ENCODE measurements at places on chromosomes 2 and 18.

GRCh38 chr2:10413991-10414451, 34.1 kb downstream of the ODC1 start:
- DNase-seq, result no peak

DNA sequence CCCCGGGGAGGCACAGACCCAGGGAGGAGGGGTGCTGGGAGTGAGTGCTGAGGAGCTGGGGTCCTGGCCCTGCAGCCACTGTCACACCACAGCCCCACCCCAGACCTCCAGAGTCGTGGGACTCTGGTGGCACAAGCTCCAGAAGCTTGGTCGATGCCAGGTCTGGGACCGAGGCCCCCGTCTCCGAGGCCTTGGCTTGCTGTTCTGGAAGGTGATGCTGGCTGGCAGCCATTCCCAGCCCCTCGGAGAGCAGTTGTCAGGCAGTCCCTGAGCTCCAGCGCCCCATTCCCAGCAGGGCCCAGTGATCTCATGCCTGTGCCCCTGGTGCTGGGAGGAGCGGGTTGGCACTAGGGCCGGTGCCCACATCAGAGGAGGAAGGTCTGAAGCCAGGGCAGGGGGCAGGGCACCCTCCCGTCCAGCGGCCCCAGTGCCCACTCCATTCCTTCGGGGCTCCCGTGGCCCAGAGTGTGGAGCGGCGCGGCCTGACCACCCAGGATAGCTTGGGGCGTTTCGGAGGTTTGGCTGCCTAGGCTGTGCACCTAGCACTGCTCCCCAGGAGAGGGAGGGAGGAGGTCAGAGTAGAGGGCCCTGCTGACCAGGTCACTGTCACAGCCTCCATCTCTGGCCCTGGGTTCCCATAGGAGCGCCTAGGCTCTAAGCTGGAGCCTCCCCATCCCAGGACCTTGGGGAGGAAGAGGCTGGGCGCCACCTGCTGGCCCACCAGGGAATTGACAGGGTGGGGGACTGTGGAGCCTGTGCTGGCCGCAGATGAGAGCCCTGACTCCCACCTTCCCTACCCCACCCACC, 16.8 kb upstream of the ALPI start:
- no peak for DNase-seq

DNA sequence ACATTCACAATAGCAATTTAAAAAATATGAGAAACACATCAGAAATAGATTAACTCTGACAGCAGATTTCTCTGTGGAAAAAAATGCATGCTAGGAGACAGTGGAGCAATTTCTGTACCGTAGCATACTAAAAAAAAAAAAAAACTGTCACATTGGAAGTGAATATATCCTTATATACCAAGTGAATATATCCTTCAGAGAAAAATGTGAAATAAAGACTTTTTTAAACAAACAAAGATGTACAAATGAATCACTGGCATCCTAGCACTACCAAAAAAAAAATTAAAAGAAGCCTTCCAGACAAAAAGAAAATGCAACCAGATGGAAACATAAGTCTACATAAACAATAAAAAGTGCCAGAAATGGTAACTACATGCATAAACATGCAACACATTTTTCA, 169.4 kb downstream of the NBAS start:
- no peak for DNase-seq

GRCh38 chr2:132033365-132033764, 128.4 kb downstream of the ANKRD30BL start:
- DNase-seq, result no peak

DNA sequence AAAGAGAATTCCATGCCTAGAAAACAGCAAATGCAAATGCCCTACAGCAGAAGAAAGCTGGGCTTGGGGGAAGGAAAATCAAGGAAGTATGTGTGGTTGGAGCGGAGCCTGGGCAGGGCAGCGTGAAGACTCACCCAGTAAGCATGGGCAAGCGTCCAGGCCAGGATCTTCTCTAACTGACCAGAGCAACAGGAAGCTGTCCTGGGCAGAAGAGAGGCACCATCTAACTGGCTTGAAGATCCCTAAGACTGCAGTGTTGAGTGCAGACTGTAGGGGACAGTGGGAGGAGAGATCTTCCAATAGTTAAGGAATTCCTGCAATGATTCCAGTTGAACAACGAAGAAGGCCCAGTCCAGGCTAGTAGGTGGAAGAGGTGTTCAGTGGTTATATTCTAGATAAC, 57.9 kb downstream of the NXPH2 start:
- DNase-seq, result no peak

DNA sequence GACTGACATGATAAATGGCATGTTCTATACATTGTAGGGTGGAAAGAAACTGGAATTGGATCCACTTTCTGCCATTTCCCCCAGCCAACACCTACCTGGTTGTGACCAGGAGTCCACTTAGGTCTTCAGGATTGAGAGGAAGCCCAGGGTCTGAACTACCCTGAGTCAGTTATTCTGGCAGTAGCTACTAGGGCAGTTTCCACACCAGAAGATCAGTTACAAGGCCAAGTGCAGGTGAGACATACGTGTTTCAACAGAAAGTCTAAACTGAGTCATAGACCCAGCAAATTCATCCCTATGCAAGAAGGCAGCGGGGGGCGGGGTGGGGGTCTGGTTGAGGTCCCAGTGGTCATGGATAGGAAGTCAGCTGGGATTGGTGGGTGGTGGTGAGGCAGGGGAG, 21.9 kb downstream of the ANTXR1 start:
- DNase-seq, result no peak

DNA sequence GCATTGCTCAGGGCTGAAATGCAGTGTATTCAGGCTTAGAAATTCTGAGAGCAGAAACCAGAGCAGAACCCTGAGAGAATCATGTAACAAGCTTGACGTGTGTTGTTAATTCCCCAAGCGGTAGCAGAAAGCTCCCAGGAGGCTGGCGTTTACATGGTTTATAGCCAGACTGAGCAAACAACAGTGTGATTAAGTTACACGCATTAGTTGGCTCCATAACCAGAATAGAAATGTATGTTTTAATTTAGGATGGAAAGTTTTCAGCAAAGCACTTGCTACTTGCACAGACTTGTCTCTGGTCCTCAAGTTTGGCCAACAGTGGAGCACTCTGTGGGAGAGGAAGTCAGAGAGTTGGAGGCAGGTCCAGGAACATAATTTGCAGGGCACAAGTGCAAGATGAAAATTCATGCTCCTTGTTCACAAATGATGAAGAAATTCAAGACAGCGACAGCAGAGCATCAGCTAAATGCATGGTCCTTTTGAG, 69.3 kb downstream of the MAPK4 start:
- DNase-seq, result no peak

DNA sequence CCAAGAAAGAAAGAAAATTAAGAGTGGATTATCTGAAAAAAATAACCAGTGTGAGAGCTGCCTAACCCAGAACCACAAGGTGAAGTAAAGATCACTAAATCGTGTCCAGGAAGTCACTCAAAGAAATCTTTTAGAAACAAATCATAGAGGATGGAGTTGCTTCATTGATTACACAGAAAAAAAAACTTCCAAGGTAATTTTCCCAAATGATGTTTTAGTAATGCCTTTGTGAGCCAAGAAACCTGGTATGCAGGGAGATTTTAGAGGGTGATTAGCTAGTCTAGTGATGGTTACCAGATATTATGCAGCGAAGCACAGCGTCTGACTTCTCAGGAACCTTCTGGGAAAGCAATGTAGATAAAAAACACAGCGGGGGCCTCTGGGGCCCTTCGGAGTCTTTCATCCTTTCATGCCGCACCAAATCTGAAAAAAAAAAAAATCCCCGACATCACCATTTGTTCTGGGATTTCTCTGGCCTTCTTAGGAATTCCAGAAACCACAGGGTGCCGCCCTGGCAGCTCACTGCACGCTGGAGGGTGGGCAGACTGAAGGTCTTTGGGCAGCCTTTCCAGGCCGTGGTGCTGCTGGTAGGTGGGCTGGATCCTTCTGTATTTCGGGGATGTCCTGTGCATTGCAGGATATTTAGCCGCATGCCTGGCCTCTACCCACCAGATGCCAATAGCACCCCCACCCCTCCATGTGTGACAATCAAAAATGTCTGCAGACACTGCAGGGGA, 17.3 kb downstream of the ALPK2 start:
- DNase-seq, result no peak

DNA sequence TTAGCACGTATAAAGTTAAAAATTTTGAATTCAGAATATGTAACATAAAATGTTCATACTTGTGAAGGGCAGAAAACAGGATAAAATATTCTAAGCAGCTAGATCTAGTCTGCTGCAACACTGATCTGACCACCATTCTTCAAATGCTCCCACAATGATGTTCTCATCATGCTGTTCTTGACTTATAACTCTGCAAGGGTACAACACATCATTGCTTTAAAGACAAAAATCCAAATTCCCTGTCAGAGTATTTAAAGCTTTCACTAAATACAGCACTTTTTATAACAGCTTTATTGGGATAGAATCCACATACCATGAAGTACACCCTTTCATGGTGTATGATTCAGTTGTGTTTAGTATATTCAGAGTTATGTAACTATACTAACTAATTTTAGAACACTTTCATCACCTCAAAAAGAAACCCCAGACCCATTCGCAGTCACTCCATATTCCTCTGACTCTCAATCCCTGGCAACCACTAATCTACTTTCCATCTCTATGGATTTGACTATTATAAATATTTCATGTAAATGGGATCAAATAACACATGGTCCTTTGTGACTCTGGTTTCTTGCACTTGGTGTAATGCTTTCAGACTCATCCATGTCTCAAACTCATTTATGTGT, 56.4 kb downstream of the MAP4K3 start:
- no peak for DNase-seq

- no peak for DNase-seq
Observed at GRCh38 chr2:80926168-80926567, 621.6 kb upstream of the LRRTM1 start.

DNA sequence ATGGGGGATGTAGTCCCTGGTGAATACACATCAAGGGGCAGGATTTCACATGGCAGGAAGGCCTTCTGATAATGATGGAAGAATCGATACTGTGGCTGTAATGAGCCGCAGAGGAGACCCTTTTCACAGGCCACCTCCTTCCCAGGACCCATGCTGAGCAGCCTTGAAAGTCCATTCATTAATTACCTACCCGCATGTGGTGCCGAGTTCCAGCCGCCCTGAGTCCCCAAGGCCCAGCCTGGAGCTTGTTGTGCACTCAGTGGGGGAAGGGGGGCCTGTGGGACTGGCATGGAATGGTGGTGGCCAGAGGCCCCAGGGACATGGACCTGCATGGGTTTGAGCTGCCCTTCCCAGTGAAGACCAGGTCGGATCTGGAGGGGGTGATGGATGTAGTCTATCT, 25.5 kb downstream of the ASB18 start:
- DNase-seq, result no peak

DNA sequence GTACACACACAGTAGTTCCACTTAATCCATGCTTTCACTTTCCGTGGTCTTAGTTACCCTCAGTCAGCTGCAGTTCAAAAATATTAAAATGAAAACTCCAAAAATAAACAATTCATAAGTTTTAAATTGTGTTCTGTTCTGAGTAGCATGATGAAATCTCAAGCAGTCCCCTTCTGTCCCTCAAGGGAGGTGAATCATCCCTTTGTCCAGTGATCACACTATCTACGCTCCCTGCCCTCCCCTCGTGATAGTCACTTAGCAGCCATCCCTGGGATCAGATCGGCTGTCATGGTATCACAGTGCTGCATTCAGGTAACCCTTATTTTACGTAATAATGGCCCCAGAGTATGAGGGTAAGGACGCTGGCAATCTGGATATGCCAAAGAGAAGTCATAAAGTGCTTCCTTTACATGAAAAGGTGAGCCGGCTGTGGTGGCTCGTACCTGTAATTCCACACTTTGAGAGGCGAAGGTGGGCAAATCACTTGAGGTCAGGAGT, 5.8 kb upstream of the RTN4 start:
- no peak for DNase-seq

DNA sequence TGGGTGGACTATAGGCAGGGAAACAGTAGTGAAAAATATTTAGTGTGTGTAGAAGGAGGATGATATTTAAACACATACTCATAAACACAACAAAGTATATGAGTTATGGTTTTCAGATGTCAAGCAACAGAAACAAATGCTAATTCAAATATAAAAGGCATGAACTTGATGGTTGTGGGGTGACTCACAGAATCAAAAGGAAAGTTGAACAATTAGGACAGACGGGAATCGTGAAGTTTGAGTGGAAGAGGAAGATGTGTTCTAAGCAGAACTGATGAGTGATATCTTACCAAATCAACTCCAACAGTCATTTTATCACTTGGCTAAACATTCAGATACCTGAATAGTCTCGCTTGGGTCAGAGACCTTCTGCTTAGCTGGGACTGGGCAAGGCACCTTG, 53.6 kb upstream of the ITGA6 start:
- DNase-seq, result no peak
